IPS DF 6.9 (cell line): ENCODE measurements at places on chromosomes 13 and 19.

- no peak for DNase-seq
Measured at GRCh38 chr19:2223391-2223790, 12.7 kb downstream of the PLEKHJ1 start.

DNA sequence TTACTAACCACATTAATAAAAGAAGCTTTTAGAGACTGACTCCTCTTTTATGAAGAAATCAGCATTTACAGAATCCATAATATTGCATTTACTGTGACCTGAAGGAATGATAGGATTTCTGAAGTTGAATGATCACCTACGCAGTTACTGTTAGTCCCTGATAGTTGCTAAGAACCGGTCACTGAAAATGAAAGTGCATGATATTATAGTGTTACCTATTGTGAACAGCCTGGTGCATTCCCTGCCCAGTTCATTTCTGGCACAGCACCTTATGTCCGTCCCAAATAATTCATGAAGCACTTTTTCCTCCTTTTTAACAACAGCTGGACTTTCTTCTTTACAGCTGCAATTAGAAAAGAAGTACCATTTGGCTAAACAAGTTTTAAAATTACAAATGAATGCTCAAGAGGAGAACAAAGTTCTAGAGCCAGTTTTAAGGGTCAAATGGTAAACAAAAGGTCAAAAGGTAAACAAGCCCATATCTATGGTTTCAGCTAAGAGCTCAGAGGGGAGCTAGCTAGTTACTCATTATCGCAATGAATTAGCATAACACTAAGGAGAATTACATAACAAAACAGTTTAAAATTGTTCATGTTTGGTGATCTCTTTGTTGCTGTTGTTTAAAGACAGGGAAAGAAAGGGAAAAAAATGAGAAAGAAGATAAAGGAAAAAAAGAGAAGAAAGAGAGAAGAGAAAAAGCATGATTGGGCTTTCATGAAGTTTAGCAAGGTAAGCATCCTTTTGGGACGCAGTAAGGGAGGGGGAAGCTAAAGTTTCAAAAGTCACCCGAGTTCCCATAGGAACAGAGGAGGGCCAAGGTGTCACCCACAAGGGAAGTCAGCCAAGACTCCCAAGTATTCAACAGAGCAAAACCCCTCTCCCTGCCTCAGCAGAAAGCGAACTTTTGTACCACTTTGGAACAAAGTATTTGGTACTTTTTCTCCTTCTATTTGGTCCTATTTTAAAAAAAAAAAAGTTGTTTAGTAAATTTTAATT, 50.2 kb downstream of the FLT3 start:
- peak; percentile 33 for DNase-seq

GRCh38 chr19:39759457-39760184, 19.0 kb upstream of the LEUTX start:
- DNase-seq = no peak

- DNase-seq = no peak
Measured at GRCh38 chr19:37695144-37695899, 24.2 kb downstream of the ZNF607 start.

GRCh38 chr13:78596736-78597601, 6.4 kb downstream of the POU4F1 start:
- no peak for DNase-seq

- DNase-seq = no peak
Measured at GRCh38 chr19:9796113-9796773, 22.6 kb downstream of the FBXL12 start.

- DNase-seq = no peak
Measured at GRCh38 chr19:1073063-1073955, 6.3 kb downstream of the ARHGAP45 start.

- no peak for DNase-seq
Measured at GRCh38 chr19:1390890-1391423, 7.2 kb downstream of the NDUFS7 start.

DNA sequence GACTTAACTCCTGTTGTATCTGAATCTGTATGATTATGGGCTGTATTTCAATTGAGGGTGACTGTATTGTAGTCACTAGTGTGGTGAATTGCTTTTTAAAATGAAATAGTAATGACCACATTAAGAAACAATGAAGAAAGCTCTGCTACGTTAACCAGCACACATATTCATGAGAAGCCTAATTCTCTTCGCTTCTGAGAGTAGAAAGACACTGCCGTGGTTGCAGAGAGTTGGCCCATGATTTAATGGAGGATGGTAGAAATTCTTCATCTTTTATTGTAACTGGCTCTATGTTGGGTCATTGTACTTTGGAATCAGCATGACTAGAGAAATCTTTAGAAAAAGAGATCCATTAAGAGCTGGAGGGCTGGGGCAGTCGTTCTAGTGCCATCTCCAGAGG, 451.5 kb downstream of the PCDH17 start:
- DNase-seq = no peak

DNA sequence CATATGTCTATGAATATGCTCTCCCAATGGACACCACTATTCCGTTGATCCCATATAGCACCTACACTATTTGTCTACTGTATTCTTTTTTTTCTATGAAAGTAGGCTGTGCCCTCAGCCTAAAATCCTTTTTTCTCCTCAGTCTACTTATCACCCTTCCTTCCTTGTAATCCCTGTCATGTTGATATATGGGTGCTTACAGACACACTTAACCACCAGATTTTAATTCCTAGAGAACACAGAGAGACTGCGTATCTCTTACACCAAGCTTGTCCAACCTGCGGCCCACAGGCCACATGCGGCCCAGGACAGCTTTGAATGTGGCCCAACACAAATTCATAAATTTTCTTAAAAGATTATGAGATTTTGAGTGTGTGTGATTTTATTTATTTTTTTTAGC, 101.1 kb downstream of the ZAR1L start:
- no peak for DNase-seq

DNA sequence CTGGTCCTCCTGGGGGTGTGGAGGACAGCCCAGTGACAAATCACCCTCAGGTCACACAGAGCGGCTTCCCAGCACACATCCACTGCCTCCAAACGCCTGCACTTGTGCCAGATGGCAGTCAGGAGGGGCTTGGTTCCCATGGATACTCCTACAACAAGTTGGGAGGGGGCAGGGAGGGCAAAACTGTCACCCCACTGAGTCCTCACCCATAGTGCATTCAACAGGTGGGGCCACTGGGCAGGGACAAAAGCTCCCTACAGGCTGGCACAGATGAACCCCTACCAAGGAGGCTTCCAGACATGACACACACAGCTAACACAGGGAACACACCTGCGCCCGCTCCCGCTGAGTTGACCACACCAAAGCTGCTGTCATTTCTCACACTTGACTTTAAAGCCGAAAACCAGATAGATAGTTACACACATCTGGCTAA, 120.5 kb downstream of the STK24 start:
- DNase-seq = no peak

DNA sequence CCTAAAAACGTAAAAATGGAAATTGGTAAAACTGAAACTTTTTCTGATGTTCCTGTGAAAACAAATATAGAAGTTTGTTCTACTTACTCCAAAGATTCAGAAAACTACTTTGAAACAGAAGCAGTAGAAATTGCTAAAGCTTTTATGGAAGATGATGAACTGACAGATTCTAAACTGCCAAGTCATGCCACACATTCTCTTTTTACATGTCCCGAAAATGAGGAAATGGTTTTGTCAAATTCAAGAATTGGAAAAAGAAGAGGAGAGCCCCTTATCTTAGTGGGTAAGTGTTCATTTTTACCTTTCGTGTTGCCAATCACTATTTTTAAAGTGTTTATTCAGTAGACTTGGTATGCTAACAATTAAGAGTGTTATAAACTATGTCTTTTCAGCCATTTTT, 25.6 kb downstream of the BRCA2 start:
- no peak for DNase-seq

- no peak for DNase-seq
Measured at GRCh38 chr19:38559428-38560401, 58.0 kb downstream of the MAP4K1 start.
